CD4-positive, alpha-beta memory T cell (primary cell): ENCODE measurements at places on chromosomes 1 and 21. TPM values are rescaled to one million over a fixed set of nuclear protein-coding genes. Genes with fewer than 3 reads are reported as not detected.

DNA sequence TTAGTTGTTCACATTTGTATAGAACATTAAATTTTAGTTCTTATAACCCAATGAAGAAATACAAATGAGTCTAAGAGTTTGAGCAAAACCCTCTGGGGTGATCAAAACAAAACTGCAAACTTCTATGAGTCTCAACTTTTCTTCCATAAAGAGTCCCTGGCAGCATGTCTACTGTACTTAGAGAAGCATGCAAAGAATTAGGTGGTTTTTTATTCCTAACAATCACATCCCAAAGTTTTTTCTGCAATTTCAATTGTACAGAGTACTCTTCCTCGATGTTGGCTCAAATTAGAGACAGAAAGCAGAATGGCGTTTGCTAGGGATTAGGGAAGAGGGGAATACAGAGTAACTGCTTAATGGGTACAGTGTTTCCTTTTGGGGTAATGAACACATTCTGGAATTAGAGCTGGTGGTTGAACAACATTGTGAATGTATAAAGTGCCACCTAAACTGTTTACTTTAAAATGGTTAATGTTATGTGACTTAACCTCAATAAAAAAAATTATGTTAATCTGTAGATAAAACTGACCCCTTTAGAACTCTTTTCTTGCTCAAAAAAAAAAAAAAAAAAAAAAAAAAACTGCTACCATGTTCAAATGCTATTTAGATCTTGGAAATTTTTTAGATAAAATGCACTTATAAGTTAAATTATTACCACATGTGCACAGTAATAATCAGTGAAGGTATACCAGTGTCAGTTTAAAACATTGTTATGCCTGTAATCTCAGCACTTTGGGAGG is 4.8 kb downstream of the RC3H1 start:
- no peak overlapping the region for H3K4me3 ChIP-seq
- H3K4me1 ChIP-seq = peaks cover 53% of the 10 kb centered on the region
- no peaks in the 10 kb centered on the region for H3K36me3 ChIP-seq
- H3K27me3 ChIP-seq = no peaks in the 10 kb centered on the region
- no peak overlapping the region for H3K27ac ChIP-seq

DNA sequence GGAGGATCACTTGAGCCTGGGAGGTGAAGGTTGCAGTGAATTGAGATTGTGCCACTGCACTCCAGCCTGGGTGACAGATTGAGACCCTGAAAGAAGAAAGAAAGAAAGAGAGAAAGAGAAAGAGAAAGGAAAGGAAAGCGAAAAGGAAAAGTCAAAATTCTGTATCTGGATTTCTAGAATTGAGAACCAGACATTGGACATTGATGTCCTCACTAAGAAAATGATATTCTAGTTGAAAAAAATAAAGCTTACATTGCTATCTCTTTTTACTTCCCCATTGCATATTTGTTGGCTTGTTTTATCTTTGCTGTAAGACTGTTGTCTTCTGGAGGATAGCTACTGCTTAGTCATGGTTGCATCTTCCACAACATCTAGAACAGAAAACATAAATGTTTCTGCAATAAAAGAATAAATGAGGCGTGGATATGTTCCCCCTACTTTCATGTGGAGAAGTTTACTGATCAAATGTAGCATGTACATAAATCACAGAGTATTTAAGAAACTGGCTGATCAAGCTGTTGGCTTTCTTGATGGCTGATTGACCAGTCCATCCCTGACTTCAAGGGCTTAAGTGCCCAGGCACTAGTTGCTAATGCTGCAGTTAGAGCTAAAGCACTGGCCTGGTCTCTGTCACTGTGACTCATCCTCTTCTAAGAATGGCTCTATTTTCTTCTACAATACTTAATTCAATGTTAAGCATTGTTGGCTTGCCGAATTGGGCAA is 17.7 kb downstream of the CD53 start:
- peaks cover 90% of the 10 kb centered on the region for H3K4me1 ChIP-seq
- DNase-seq = no peak
- no peaks in the 10 kb centered on the region for H3K27me3 ChIP-seq
- no peak overlapping the region for H3K4me3 ChIP-seq
- H3K36me3 ChIP-seq = peaks cover 54% of the 10 kb centered on the region

GRCh38 chr1:101264697-101265096 is 27.9 kb downstream of the S1PR1 start:
- peak overlapping the region; percentile 8 for H3K27ac ChIP-seq
- H3K4me1 ChIP-seq = peaks cover 86% of the 10 kb centered on the region
- no peaks in the 10 kb centered on the region for H3K27me3 ChIP-seq

Gene PGBD2
- 19.6 TPM for total RNA-seq

Gene PTPN22
- total RNA-seq = 33.7 TPM

DNA sequence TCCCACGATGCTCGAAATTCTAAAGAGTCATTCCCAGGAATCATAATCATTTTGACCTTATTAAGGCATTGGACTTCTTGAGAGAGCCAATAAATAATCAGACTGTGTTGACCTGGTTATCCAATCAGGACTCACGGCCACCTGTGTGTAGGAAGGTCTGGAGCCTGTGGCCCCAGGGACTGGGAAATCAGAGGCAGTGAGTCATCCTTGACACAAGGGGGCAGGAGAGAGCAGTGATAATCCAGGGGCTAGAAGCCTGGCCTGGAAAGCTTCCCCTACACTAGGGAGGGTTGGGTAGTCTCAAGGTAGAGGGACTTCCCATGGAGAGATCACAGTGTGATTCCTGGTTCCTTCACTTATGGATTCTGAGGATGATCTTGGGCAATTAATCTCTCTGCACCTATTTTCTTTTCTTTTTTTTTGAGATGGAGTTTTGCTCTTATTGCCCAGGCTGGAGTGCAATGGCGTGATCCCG is 4.7 kb downstream of the MR1 start:
- peaks cover 55% of the 10 kb centered on the region for H3K4me1 ChIP-seq
- no peaks in the 10 kb centered on the region for H3K36me3 ChIP-seq
- H3K4me3 ChIP-seq = no peak overlapping the region
